ENCODE measurements at places on chromosomes 7 and 10.

DNA sequence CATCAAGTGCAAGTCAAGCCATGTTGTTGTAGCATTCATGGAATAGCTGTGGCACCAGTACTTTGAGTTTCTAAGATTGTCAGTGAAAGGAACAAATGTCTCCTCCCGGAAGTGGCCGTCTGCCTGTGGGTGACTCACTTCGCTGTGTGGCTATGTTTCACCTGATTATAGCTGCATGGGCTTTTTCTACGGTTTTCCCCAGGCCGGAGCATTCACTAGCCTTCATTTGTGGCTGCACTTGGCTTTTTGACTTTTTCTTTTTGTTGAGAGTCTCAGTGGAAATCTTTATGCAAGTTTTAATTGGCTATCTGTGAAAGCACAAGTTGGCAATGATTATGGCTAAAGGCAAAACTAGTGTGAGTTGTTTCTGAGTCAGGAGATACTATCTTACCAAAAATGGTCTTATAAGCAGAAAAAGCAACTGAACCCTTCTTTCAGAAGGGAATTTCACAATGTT lies 35.0 kb downstream of the SRI start:
- no peak for DNase-seq

DNA sequence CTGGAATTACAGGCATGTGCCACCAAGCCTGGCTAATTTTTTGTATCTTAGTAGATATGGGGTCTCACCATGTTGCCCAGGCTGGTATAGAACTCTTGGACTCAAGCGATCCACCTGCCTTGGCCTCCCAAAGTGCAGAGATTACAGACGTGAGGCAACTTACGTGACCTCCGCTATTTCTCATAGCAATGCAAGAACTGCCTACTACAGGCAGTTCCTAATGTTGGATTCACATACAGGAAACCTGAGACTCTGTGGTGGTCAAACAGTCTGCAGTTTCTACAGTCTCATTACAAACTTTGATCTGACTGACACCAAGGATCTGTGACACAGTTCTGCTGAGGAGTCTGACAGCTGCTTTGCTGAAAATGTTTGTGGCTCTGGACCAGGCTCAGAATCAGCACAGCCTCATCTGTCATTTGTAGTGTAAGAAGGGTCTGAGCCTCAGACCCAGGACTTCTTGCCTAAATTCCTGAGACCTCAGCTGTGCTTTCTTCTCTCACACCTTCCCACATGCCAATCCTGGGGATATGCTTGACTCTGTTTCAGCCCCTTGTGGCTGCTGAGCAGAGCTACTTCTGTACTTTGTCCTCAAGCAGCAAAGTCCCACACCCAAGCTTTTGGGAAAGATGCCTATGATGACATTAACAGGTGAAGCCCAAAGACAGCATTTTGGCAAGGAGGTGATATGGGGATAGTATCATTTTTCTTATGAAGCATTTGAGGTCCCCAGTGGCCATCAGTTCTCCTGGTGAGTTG lies 48.0 kb upstream of the CYP2C9 start:
- no peak for DNase-seq

DNA sequence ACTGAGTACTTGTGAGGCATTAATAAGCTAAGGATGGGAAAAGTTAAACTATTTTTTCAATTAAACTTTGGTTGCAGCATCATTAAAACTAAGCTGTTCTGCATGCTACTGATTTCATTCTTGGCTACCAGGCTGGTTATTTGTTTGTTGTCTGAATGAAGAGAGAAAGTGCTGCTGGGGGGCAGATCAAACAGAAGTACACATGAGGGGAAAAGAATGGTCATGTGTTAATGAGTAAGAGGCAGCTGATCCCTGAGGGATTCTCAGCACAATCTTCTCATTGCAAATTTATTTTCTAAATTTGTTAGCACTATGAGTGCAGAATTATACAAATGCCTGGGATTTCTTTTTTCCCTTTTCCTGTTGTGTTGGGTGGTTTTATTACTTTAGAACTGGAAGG lies 213.2 kb upstream of the HPS1 start:
- no peak for DNase-seq

- no peak for DNase-seq
Observed at GRCh38 chr7:121062671-121063279, 74.3 kb downstream of the CPED1 start.

DNA sequence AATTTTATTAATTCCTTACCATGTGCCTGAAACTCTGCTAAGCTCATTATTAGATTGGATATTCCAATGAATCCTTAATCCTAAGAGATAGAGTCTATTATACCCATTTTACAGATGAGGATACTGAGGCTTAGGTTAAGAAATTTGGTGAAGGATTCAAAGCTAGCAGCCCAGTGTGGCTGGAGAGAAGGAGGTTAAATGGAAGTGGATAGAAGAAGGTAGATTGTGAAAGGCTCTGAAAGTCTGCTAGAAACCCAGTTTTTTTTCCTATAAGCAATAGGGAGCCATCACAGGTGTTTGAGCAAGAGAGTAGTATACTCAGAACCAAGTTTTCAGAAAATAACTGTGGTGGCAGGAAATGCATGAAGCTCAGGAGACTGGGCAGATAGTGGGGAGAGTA lies 265.8 kb upstream of the NEBL start:
- DNase-seq = no peak

- no peak for DNase-seq
Observed at GRCh38 chr7:30465046-30465810, 13.4 kb downstream of the NOD1 start.

DNA sequence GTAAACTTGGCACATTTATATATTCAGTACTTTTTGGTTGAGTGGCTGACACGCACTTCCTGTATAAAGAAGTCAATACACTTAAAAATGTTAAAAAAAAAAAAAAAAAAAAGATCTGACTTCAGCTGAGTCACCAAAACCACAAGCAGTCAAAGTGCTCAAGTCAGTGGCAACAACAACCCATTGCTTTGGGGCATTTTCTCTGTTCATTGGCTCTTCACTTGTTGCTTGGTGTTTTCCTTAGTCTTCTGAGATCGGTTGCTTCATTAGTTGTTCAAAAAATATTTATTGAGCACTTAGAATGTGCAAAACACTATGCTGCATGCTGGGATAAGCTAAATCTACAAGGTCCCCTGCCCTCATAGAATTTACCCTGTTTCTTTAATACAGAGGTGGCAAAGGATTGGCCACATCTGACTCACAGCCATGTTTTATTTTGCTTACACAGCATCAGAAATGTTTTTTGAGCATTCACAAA lies 63.7 kb downstream of the ZNRF2 start:
- no peak for DNase-seq

DNA sequence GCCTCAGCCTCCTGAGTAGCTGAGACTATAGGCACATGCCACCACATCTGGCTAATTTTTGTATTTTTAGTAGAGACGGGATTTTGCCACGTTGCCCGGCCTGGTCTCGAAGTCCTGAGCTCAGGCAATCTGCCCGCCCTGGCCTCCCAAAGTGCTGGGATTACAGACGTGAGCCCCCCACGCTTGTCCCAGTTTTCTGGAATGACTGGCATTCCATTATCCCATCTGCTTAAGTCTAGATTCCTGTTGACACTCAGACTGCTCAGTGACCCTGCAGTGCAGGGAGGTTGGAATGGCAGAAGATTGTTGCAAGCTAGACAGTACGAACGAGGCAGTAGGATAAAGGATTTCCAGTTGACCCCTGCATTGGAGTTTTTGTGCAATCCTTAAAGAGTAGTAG lies 135.1 kb upstream of the NPS start:
- DNase-seq = no peak

DNA sequence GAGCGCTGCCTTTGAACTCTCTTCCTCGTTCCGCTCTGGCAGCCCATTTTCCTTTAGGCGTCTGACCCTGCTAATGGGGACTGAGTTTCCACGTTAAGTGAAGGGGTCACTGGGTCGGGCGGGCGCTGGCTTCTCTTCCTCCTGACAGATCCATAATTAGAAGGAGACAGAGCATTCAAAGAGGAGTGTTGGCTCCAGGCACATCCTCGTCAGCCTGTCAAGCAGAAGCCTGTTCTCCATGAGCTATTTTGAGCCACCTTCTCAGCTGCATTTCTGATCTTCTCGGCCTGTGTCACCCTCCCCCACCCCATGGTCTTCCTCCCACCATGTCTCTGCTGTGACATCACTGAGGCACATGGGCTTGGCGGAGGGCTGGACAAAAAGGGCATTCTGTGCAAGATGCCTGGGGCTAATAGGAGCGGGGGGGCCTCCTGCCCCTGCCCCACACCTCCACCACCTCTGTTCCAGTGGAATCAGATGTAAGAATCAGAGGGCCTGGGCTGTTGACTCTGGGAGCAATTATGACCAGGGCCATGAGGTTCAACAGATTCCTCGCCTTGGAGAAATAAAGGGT lies 248.1 kb downstream of the PLXNA4 start:
- no peak for DNase-seq

DNA sequence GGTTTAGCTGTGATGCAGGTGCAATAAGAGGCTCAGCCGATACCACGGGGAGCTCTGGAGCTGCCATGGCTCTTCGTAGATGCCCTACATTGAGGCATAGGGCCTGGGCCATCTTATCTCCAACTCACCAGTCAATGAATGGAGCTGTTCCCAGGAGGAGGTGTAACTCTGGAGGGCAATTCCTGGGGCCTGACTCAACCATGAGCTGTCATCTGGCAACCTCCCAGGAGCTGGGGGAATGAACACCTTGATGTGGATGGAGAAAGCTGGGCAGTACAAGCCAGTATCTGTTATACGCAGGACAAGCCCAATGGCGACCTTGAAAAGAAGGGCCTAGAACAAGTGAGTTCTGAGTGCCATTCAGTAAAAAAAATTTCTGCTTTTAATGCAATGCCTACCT lies 224.0 kb upstream of the PLXDC2 start:
- no peak for DNase-seq

GRCh38 chr10:15344876-15345285 lies 26.2 kb downstream of the FAM171A1 start:
- no peak for DNase-seq

DNA sequence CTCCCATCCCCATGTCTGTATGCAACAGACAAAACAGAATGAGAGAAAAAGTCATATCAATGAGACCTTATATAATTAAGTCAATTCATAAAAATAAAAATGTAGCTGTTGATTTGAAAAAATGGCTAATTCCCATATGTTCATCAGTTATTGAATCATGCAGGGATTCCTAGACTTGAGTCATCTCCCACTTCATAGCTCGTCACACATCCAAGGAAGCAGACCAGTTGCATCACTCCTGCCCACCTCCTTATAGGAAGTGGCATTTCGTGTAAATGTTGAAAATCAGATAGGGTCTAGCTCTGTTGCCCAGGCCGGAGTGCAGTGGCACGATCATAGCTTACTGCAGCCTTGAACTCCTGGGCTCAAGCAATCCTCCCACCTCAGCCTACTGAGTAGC lies 56.1 kb upstream of the SH2B2 start:
- no peak for DNase-seq

GRCh38 chr7:149544028-149544427 lies 46.4 kb upstream of the ZNF746 start:
- DNase-seq = no peak

DNA sequence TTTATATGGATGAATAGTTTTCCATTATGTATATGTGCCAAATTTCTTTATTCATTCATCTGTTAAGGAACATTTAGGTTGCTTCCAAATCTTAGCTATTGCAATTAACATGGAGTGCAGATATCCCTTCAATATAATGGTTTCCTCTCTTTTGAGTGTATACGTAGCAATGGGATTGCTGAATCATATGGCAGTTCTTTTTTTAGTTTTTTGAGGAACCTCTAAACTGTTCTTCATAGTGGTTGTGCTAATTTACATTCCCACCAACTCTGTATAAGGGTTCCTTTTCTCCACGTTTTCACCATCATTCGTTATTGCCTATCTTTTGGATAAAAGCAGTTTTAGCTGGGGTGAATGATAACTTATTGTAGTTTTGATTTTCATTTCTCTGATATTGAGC lies 46.5 kb downstream of the FAS start:
- no peak for DNase-seq

DNA sequence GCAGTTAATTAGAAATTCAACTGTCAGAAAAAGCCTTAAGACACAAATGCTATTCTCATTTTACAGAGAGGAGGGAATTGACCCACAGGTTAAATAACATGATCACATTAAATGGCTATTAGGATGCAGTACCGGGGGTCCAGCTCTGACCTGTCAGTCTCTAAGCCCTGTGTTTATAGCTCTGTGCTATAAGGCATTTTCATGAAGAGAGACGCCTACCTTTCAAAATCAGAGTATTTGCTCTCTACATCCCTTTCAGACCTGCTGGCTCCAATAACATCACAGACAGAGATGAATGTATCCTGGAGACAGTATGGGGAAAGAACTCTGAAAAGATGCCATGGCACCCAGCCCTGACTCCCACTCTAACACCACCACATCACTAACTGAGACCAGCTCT lies 189.9 kb upstream of the PRSS58 start:
- DNase-seq = no peak

- DNase-seq = no peak
Observed at GRCh38 chr7:45564886-45565455, 9.2 kb upstream of the ADCY1 start.

DNA sequence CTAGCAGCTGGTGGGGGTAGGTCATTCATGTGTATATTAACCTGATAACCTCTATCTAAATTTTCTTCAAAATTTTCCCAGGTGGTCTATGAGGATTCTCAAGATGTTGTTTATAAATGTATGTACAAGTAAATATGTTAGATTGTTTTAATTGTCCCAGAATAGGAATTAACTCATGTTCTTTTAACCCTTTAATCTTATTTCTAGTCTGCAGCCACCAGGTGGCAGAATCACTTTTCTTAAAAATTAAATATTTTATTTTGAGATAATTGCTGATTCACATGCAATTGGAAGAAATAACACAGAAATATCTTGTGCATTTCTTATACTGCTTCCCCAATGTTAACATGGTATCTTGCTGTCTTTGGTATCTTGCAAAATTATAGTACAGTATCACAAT lies 589.5 kb downstream of the ARL4A start:
- DNase-seq = no peak

GRCh38 chr10:127048630-127049029 lies 143.4 kb downstream of the DOCK1 start:
- DNase-seq = no peak

DNA sequence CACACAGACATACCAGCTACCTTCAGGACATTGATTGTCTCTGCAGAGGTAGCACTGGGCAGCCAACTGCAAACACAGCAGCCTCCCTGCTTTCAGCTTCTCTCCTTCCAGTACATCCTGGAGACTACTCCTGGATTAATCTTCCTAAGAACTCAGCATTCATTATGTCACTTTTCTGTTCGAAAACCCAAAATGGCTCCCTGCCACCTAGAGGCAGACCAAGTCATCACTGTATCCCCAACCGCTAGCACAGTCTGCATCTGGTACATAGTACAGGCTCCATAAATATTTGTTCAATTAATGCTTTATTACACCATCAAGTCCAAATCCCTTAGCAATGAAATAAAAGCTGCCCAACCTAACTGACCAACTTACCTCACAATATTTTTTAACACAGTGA lies 5.0 kb upstream of the SEC31B start:
- DNase-seq = no peak

DNA sequence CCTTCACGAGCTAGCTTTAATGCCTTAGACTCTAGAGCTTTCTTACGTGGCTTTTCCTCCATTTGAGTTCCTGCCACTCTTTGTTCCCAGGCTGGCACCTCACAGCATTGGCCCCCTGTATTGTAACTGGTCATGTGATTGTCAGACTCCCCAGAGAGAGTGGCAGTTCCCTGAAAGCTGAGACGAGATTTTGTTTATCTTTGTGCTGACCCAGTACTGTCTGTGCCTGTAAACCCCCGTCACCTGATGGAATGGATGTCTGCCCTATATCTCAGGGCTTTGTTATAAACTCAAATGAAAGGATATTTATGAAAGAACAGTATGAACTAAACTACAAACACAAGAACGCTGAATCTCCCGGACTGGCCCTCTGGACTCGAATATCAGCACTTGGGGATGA lies 13.0 kb downstream of the NOBOX start:
- DNase-seq = no peak

All from NCI-H2029 treated with DMSO at 0.1 percent for 48 hours (cell line).